Right forelimb (tissue), 1 donor: ENCODE measurements at places on chromosomes 1 and 21.
A peak's percentile ranks its signal among the peaks of the same experiment; 100 is the strongest.

- no peak for DNase-seq
These were observed 228.6 kb downstream of the GPATCH2 start for GRCh38 chr1:217402301-217402700.

DNA sequence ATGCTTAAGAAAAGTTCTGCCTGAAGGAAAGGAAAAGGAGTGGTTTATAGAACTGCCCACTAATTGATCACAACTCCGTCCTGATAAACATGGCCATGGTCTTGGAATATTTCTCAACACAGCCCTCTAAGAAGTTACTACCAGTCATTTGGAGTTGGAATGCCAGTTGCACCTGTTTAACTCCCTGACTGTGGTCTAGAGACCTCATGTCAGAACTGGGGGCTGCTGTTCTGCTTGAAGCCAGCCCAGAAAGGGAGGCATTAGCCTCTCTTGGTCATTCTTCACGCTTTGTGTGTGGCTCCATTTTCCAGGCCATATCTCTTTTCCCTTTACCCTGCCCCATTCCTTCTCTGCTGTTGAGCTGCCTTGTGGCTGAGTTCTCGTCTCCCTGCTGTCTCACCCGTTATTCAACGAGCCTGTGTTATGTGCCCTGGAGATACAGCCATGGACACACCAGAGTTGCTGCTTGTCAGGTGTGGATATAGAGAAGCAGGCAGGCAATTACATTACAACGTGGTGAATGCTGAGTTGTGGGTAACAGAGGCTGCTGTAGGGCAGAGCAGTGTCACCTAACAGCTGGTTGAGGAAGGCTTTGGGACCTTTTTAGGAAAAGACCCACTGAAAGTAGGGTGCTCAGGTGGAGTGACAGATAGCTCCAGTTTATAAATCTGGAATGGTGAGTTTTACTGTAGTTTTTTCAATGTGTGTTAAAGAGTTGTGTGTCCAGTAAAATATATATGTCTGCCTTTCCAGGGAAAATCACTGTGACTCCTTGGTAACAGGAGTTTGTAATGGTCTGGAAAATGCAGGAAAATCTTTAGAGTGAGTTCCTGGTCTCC, 137.0 kb upstream of the IPO9 start:
- no peak for DNase-seq

GRCh38 chr1:234102583-234102982, 198.1 kb downstream of the SLC35F3 start:
- DNase-seq, result peak; percentile 72

DNA sequence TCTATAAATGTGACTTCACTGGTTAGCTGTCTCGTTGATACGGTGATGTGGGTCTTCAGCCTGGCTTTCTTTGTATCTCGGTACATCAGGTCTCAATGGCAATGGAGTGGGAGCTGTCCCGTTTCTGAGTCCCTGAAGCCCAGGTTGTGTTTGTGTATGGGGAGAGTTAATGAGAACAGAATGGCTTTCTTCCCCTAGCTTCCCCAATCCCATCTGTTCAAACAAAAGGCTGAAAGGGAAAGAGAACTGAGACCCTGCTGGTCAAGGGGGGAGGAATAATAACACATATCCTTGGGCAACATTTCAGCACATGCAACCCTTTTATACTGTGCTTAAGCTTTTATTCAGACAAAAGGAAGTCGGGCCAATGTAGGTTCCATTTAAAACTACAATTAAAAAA, 28.4 kb upstream of the CASQ2 start:
- no peak for DNase-seq

GRCh38 chr1:101592845-101593244, 356.0 kb downstream of the S1PR1 start:
- DNase-seq, result no peak

DNA sequence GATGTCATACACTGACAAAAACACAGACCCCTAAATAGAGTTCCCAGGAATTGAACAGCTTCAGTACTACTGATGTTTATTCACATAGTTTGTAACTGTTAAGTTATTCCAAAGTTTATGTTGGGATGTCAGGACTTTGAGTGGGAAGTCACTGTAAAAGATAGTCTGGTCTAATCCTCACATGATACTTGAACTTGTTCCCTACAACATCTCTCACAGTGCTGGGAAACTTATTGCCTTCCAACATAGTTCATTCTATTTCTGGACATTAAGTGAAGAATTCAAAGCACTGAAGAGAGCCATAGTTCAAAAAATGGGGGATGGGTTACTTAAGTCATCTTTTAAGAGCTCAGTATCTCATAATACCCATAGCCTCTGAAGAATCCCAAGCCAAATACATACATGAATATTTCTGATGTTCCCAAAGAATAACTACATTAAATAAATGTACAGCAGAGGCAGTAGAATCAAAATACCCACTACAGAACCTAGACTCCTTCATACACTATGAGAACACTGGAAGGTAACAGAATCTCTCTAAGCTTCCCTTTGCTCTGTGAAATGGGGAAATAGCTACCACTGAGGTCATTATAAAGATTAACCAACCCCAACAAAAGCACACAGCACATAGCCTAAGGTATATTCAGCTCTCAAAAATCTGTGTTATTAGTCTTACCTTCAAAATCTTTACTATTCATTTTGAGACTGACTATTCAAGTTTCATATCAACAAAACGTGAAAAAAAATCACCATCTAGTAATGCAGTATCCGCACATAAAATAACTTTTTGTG, 81.4 kb downstream of the ESRRG start:
- no peak for DNase-seq

- no peak for DNase-seq
These were observed 26.1 kb upstream of the RGL1 start for GRCh38 chr1:183778568-183779433.

- DNase-seq, result no peak
These were observed 41.8 kb downstream of the ATP2B4 start for GRCh38 chr1:203668401-203668800.

GRCh38 chr1:19918057-19918456, 5.4 kb downstream of the PLA2G2E start:
- peak; percentile 85 for DNase-seq

- DNase-seq, result no peak
These were observed 21.0 kb downstream of the B3GALT5 start for GRCh38 chr21:39633770-39634181.

GRCh38 chr1:186063091-186063657, 311.9 kb downstream of the TPR start:
- DNase-seq, result no peak

- DNase-seq, result no peak
These were observed 67.2 kb downstream of the SCCPDH start for GRCh38 chr1:246791303-246791918.

DNA sequence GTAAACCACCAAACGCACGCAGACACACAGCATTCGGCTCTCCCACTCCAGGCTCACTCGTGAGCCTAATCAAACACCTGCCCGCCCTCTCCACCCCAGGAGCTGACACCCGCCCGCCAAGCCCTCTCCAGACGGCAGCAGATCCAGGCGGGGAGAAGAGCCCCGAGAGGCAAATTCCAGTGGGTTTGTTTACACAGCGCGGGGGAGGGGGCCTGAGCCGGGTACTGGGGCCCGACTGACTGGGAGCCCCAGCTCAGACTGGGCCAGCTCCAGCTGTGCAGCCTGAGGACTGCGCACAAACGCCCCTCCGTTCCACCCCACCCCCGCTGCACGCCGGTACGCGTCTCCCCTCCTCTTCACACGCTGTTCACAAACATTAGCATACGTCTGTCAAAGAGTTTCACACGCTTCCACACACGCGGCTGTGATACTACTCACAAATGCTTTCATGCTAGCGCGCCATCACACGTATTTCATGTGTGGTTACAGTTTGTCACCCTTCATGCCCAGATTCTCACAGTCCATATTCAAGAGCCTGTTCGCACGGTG, 1.0 kb upstream of the EFNA1 start:
- DNase-seq, result no peak

DNA sequence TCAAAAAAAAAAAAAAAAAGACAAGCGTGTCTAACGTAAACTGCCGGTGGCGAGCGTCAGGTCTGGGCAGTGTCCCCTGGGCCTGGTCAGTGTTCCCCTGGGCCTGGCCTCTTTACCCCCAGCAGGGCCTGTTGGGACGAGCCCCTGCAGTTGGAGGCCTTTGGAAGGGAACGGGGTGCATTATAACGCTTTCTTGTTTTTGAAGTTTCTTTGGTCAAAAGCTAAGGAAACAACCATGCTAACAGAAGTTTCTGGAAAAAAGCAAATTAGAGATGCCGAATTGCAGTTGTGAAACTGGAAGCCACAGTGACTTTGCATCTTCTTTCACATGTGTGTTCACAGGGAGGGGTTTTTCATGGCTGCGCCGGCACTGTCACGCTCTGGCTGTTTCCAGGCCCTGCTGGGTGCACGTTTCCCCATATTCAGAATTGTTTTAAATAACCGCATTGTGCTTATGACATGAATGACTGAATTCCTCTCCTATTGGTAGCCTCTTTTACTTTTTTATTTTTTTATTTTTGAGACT, 16.0 kb downstream of the RRP1 start:
- DNase-seq, result no peak

- DNase-seq, result no peak
These were observed 599.4 kb upstream of the PBX1 start for GRCh38 chr1:163959622-163960021.

- no peak for DNase-seq
These were observed 36.0 kb upstream of the KIF26B start for GRCh38 chr1:245118806-245119205.

- no peak for DNase-seq
These were observed 3.7 kb downstream of the ADAMTS4 start for GRCh38 chr1:161195171-161195570.

GRCh38 chr1:77642196-77642595, 40.3 kb downstream of the ZZZ3 start:
- no peak for DNase-seq

DNA sequence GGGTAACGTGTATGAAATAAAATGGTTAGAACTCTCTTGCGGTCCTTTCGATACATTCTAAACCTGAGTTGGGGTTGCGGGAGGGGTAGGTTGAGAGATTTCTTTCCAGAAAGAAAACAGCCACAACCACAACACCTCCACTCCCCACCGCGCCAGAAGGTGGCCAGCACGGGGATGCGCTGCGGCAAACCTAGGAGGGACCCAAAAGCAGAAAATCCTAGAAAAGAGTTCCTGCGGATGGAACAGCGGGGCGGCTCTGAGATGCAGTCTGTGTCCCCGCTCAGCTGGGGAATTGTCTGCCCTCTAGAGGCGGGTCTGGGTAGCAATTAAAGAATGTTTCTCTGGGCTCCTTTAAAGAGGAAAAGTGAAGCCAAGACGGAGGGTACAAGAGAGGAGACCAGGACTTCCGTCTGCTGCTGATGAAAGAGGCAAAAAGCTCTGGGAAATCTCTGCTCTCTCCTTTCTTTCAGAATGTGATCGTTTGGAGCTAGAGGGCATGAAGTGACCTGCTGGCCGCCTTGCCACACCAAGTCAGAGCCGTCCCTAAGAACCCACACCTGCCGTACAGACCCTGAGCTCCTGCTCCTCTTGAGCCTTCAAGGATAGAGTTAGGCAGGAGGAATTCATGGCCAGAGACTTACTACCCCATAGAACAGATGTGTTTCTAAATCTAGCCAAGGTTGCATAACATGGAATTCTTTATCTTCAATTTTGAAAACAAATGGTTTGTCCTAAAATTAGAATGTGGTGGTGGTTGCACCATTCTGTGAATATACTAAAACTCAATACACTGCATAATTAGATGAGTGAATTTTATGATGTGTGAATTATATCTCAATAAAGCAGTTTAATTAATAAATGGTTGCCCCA, 46.5 kb upstream of the COA6 start:
- peak; percentile 61 for DNase-seq

GRCh38 chr21:34845521-34846451, 177.0 kb downstream of the CLIC6 start:
- DNase-seq, result no peak

- no peak for DNase-seq
These were observed 35.9 kb upstream of the PTGS2 start for GRCh38 chr1:186715887-186716809.

DNA sequence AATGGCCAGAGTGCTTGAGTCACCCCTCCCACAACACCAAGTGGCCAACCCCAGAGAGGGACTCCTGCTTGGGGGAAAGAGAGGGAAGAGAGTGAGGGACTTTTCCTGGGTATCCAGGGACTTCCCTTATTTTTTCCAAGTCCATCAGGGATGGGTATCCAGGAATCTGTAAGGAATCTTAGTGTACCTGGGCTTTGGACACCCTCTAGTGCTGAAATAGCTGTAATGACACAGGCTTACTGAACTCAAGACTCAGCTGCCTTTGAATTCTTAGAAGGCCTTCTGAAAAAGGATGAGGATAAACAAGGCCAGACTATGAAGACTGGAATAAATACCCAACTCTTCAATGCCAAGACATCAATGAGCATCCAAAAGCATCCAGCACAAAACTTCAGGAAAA, 12.0 kb downstream of the TSHB start:
- DNase-seq, result no peak

- DNase-seq, result no peak
These were observed 87.3 kb upstream of the IFFO2 start for GRCh38 chr1:19043579-19044443.

DNA sequence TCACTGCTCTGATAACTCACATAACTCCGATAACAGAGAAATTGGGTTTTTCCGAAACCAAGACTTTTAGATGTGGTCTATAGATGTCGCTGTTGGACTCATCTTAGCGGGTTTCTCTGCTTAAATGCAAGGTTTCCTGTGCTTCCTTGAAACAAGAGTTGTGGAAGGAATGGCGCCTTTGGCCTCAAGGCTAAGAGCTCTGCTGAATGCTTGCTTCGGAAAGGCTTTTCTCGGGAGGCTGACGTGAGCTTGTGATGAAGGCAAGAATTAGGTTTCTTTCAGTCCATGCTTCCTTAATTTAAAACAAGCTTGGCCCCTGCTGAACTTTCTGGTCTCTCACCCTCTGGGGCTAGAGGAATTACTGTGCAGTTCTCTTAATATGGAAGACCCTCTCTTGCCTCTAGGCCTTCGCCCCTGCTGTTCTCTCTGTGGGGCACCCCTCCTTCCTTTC, 113.5 kb downstream of the MAP3K21 start:
- no peak for DNase-seq

DNA sequence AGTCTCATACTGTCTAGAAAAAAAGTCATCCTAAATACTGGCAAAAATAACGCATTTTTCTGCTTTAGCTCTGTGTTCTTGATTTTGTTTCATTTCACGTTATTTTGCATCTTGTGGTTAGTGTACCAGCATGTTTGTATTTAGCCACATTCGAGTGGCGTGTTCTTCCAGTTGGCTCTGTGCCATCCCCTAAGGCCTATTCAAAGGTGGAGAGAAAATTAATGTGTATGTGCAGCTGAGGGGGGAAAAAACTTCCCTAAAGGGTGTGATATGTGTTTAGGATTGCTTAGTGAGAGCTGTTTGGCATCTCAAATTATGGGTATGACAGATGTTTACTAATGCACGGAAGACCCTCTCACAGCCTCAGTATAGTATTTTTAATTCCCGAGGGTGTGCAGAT, 12.1 kb downstream of the DNAJC16 start:
- no peak for DNase-seq

GRCh38 chr1:184395937-184396480, 9.2 kb downstream of the C1orf21 start:
- no peak for DNase-seq

- DNase-seq, result peak; percentile 89
These were observed at the start of gene HYI for GRCh38 chr1:43453442-43454269. Gene HYI, minus strand, starts transcription at chr1:43453931. Its CDS starts 138 bp downstream, at chr1:43453793.
